ENCODE measurements at places on chromosomes 3 and 15.

DNA sequence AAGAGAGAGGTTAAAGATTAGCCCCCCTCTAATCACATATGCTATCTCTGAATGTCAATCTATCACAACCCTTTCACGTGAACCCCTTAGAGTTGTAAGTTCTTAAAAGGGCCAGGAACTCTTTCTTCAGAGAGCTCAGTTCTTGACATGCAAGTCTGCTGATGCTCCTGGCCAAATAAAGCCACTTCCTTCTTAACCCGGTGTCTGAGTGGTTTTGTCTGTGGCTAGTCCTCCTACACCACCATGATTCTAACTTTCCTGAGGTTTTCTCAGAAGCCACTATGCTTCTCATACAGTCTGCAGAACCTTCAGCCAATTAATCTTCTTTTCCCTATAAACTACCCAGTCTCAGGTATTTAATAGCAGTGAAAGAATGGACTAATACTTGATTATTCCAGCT, 231.1 kb upstream of the CNTN6 start:
- H3K27ac ChIP-seq: no peak overlapping the region
- no peaks in the 10 kb centered on the region for H3K27me3 ChIP-seq
- DNase-seq: no peak
- H3K4me1 ChIP-seq: no peaks in the 10 kb centered on the region

DNA sequence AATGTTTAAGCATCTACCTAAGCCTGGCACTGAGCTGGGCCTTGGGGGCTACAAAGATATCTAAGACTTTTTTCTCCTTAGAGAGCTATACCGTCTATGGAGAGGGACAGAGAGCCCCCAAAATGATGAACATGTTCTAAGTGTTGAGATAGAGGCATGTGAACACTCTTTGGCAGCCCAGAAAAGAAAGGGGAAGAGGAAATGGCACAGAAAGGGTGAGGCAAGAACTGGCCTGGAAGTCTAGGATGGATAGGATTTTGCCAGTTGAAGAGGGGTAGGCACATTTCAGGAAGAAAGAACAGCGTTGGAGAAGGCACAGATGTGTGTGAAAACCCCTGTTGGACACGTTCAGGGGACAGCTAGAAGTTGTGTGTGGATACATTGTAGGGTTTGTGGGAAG, 276.2 kb upstream of the LRRFIP2 start:
- H3K27me3 ChIP-seq: peaks cover 86% of the 10 kb centered on the region
- DNase-seq: no peak
- H3K4me3 ChIP-seq: peak overlapping the region; percentile 90
- H3K27ac ChIP-seq: no peak overlapping the region
- peaks cover 7% of the 10 kb centered on the region for H3K36me3 ChIP-seq
- peaks cover 12% of the 10 kb centered on the region for H3K4me1 ChIP-seq

DNA sequence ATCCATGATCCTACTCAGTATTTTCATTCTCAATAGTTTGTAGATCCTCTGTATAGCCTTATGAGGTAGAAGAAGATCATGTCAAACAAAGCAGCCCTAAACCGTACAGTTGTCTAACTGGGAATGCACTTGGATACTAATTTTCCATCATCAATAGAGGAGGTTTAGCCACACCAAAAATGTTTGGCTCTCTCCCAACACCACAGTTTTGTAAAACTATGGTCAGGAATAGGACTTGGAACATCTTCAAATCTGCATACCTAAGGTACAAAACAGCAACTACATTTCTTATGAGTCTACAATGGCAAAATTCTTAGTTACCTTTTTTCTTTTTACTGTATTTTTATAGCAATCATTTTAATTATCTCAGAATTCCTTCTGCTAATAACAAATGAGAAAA, 1001.6 kb downstream of the ROBO2 start:
- H3K27ac ChIP-seq: no peak overlapping the region
- H3K4me3 ChIP-seq: no peak overlapping the region
- H3K27me3 ChIP-seq: no peaks in the 10 kb centered on the region

DNA sequence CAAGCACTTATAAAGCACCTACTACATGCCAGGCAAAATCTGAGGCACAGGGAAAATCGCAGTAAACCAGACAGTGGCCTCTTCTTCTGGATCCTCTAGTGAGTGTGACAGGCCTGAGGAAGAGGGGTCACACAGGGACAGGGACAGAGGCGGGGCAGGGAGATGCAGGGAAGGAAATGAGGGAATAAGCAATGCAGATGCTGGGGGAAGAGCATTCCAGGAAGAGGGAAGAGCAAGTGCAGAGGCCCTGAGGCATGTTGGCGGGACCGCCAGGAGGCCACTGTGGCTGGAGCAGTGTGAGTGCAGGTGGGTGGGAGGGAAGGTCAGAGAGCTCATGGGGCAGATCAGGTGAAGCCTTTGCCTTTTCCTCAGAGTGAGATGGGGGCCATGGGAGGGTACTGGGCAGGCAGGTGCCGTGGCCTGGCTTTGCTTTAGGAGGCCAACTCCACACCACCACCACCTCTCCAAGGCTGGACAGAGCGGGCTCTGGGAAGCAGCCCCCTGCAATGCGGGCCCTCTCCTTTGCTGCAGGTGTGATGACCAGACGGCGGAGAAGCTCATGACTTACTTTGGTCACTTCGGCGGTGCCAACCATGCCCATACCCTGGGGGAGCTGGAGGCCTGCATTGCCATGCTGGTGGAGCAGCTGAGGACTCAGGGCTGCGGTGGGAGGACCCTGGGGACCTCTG, 26.8 kb upstream of the GP9 start:
- H3K27ac ChIP-seq: peak overlapping the region; percentile 76
- H3K27me3 ChIP-seq: no peaks in the 10 kb centered on the region
- DNase-seq: no peak
- peaks cover 9% of the 10 kb centered on the region for H3K4me1 ChIP-seq
- H3K4me3 ChIP-seq: no peak overlapping the region
- H3K36me3 ChIP-seq: no peaks in the 10 kb centered on the region

DNA sequence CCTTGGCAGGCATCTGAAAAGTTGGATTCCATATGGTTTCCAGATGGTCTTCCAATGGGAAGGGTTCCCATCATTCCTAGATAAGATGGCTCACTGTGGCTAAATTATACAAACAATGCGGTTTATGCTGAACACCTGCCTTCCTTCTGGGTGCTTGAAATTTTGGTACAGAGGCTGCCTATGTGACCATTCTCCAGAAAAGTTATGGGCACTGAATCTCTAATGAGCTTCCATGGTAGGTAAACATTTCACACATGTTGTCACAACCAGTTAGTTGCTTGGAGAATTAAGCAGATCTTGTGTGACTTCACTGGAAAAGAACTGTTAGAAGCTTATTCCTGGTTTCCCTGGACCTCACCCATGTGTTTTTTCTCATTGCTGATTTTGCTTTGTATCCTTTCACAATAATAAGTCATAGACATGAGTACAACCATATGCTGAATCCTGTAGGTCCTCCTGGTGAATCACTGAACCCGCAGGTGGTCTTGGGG, 30.1 kb downstream of the PLOD2 start:
- DNase-seq: no peak
- H3K27ac ChIP-seq: no peak overlapping the region
- no peaks in the 10 kb centered on the region for H3K36me3 ChIP-seq
- H3K4me3 ChIP-seq: no peak overlapping the region

DNA sequence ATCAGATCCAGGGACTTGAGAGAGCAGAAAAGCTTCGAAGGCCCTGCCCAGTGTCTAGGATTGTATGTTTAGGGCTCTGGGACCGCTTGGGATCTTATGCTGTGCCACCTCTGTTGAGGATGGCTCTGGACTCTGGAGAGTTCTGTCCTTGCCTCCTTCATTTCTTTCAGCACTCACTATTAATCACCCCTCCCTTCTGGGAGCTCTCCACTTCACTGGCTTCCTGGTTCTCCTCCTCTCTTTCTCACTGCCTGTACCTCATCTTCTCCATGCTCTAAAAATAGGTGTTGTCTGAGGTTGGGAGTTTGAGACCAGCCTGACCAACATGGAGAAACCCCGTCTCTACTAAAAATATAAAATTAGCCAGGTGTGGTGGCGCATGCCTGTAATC, 17.3 kb downstream of the MAPKBP1 start:
- peaks cover 42% of the 10 kb centered on the region for H3K4me1 ChIP-seq
- H3K4me3 ChIP-seq: peak overlapping the region; percentile 43
- peaks cover 3% of the 10 kb centered on the region for H3K36me3 ChIP-seq
- no peak for DNase-seq

DNA sequence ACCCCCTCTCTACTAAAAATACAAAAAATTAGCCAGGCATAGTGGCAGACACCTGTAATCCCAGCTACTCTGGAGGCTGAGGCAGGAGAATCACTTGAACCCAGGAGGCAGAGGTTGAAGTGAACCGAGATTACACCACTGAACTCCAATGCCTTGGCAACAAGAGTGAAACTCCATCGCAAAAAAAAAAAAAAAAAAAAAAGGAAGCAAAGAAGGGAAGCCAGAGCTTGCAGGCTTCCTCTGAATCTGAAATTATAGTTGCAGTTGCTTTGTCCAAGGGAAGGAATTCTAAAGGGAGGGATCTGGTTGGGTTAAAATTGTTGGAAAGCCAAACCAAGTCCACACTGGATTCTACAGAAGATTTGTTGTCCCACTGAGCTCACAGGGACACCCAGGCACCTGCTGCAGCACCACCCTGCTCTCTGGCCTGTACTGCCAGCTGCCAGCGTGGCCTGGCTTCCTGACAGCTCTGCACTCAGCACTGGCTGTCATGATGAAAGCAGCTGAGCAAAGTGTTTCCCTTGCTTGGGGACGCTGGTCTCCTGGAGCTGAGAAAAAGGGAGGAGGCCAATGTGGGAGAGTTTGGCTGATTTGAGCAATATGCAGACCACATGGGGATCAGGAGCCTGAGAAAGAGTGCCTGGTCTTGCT, 88.8 kb upstream of the HES1 start:
- H3K4me3 ChIP-seq: no peak overlapping the region
- H3K27me3 ChIP-seq: peaks cover 11% of the 10 kb centered on the region
- peaks cover 3% of the 10 kb centered on the region for H3K4me1 ChIP-seq
- DNase-seq: no peak

- H3K4me1 ChIP-seq: no peaks in the 10 kb centered on the region
- no peaks in the 10 kb centered on the region for H3K36me3 ChIP-seq
- H3K27ac ChIP-seq: no peak overlapping the region
- no peak for DNase-seq
These were observed 255.1 kb upstream of the WNT5A start for GRCh38 chr3:55742022-55742831.

DNA sequence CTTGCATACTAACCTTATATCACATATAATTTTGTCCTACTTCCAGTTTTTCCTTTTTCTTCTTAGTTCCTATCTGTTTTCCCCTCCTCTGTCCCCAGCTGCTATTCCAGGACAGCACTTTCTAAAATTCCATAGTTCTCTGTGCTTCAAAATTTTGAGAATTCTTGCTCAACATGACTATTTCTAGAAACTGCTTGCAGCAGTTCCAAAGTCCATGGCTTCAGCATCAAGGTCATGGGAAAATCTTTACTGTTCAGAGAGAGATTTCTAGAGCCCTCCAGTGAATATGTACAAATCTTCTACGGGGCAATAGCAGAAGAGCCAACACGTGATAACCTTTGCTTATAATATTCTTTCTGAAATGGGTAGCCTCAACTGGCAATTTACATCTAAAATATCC, 76.1 kb upstream of the PHLDB2 start:
- no peaks in the 10 kb centered on the region for H3K27me3 ChIP-seq
- H3K4me1 ChIP-seq: no peaks in the 10 kb centered on the region
- no peak overlapping the region for H3K27ac ChIP-seq
- H3K4me3 ChIP-seq: no peak overlapping the region
- no peaks in the 10 kb centered on the region for H3K36me3 ChIP-seq
- DNase-seq: no peak

- no peak overlapping the region for H3K4me3 ChIP-seq
- H3K36me3 ChIP-seq: no peaks in the 10 kb centered on the region
- H3K27me3 ChIP-seq: peaks cover 43% of the 10 kb centered on the region
- H3K27ac ChIP-seq: no peak overlapping the region
- H3K4me1 ChIP-seq: no peaks in the 10 kb centered on the region
- DNase-seq: no peak
These were observed 79.8 kb upstream of the IGF1R start for GRCh38 chr15:98568382-98569017.

- no peak for DNase-seq
- H3K4me3 ChIP-seq: no peak overlapping the region
- peak overlapping the region; percentile 6 for H3K27ac ChIP-seq
- no peaks in the 10 kb centered on the region for H3K27me3 ChIP-seq
These were observed 15.8 kb downstream of the SLC9A9 start for GRCh38 chr3:143832433-143832832.
